Stimulated activated CD4-positive, alpha-beta T cell treated with anti-CD3 and anti-CD28 coated beads, Interleukin-2, amount 100 ng/mL, for 24 hours (primary cell): ENCODE measurements at places on chromosomes 2 and 18.
A peak's percentile ranks its signal among the peaks of the same experiment; 100 is the strongest.

- no peak for DNase-seq
These were observed 37.0 kb downstream of the STK39 start for GRCh38 chr2:168210216-168210894.

DNA sequence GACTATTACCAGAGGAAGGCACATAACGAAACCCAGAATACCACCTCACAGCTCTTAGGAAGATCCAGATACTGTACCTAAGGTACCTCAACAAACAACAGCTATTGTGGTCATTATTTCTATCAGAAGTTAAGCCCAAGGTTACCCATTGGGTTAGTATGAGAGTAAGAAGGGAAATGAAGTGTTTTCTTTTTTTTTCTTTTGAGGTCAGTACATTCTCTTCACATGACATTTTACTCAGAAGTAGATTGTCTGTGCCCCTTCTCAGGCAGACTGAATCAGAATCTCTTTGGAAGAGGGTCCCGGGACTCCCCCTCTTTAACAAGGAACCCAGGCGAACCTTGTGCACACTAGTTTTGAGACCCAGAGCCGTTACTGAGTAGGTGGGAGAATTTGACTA is 233.7 kb upstream of the CXCR4 start:
- DNase-seq, result no peak

- no peak for DNase-seq
These were observed 140.6 kb downstream of the EPHA4 start for GRCh38 chr2:221431477-221431876.

DNA sequence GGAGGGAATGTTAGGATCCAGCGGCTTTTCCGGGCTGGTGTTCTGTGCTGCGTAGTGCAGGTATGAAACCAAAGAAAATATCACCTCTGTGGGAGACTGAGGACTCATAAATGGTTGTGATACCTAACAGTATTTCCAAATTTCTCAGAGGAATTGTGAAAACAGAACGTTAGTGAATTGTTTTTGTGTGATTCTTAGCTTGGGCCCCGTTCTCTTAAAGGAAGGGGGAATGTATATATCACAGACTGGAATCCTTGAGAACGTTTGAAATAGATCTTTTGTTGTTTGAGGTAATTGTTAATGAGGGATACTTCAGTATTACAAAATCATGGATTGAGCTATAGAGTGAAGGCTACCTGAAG is 834 bp downstream of the ZNF638 start:
- no peak for DNase-seq

DNA sequence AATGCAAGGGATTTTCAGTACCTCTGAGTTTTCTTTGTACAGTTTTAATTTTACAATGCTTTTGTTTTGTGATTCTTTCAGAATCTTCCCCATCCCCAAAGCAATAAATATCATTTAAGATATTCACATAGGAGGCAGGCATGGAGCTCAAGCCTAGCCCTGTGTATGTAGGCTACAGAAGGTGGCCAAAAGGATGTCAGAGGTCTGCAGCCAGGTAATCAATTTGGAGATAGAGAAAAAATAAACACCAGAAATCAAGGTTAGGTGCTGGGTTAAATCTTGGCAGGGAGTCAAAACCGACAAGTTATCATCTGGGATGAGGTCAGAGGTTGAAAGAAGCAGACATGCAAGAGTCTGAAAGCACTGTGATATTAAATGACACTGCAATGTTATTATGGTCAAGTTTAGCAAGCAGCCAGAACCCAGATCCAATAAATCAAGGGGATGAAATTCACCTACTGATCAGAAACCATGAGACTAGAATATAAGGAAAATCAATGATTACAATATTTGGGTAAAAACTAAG is 45.1 kb upstream of the LRP1B start:
- no peak for DNase-seq

- peak; percentile 44 for DNase-seq
These were observed 1.1 kb downstream of the TMEM18 start for GRCh38 chr2:675982-676646.

- DNase-seq, result no peak
These were observed 63.3 kb downstream of the KCTD18 start for GRCh38 chr2:200446612-200447011.

DNA sequence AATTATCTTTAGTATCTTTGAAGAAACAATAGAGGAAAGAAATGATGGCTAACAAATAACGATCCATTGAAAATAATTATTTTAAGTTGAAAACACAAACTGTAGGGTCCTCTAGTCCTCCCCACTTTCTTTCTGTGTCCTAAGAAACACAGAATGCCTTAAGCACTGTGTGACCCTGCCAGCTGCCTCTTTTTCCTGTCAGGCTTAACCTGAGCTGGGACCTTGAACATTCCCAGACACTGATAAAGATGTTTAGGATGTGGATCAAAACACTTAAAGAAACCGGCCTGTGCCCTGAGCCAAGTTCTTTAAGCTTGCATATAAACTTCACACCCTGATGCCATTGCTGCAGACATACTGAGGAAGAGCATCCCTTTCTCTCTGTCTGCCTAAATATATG is 755.4 kb upstream of the VRK2 start:
- DNase-seq, result no peak

DNA sequence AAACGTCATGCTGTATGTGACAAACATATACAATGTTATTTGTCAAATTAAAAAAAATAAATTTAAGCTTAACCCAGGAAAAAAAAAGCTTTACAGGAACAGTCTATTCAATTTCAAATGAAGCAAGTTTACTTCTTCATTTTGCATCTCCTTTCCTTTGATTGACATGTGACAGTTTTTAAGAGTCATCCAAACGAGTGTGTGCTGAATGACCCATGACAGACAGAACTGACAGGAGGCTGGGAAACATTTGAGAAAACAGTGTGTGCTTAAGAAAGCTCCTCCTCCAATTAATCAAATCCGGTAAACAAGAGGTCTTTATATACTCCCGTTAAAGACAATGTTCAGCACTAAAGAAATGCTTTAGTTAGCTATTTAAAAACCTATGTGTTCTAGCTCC is 177.7 kb downstream of the SRBD1 start:
- DNase-seq, result no peak

DNA sequence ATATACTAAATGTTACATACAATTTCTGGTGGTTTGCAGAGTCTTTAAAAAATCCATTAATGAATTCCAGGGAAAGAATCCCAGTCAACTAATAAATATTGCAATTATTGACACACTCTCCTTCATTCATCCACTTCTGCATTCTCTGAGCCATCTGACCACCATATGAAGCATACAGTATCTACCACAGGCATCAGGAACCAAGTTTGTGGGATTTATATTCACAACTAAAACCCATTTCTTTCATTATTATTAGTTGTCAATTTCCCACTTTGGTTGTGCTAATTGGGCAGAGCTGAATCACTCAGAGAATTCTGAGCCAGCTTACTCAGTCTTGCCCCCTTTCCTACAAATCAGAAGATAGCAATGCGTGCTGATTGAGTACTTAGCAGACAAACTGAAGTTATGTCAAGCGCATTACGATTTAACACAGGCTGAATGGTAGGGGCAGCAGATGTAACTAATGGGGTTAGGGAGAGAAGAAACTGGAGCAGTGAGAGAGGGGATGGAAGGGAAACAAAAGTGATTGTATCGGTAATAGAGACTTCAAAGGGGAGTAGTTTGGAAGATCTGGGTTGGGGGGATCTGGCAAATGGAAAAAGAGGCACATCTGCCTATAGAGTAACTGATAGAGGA is 52.3 kb downstream of the ZEB2 start:
- no peak for DNase-seq

DNA sequence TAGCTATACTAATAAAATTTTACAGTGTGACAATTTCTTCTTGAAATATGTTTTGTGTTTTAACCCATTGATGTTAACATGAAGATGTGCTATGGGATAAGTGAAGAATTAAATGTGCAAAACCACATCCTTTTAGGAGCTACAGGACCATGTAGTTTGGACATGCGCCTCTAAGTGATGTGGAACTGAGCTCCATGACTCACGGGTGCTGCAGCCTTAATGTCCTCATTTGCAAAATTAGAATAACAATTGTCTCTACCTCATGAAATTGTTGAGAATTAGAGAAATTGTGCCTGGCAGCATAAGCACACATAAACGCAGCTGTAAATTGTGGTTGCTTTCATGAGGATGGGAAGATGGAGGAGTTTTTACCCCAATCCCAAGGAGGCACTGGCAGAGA is 31.6 kb upstream of the TPO start:
- DNase-seq, result no peak

DNA sequence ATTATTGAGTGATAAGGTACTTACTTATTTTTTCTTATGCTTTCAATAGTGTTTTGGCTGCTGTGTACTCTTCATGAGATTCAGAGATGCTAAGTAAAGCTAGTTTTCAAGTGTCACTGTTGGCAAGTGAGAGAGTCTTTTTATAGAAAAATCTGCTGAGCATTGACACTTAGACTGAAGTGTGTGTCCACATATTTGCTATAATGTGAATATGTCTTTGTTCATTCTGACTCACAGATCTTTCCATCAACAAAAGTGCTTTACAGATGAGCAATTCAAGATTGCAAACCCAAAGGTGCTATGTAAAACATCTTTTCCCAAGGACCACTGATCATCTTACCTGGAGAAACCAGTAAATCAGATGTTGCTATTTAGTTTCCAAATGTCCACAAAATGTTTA is 410.6 kb upstream of the FIGN start:
- no peak for DNase-seq
